ENCODE measurements at places on chromosomes 2 and 18.

- no peak for DNase-seq
Measured at GRCh38 chr2:47516360-47517104, 113.6 kb downstream of the MSH2 start.

DNA sequence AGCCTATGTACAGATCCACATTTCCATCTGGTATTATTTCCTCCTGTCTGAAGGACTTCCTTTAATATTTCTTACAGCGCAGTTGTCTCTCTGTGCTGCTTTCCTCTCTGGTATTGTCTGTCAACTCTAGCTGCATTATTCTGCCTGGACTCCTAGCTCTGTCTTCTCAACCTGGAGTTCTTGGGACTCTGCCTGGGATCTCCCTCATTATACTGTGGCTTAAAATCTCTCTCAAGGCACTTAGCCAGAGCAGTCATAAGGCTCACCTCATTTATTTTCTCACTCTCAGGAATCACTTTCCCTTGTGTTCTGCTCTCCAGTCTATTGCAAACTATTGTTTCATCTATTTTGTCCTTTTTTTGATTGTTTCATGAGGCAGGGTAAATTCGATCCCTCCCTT lies 850.4 kb downstream of the ERBB4 start:
- no peak for DNase-seq

DNA sequence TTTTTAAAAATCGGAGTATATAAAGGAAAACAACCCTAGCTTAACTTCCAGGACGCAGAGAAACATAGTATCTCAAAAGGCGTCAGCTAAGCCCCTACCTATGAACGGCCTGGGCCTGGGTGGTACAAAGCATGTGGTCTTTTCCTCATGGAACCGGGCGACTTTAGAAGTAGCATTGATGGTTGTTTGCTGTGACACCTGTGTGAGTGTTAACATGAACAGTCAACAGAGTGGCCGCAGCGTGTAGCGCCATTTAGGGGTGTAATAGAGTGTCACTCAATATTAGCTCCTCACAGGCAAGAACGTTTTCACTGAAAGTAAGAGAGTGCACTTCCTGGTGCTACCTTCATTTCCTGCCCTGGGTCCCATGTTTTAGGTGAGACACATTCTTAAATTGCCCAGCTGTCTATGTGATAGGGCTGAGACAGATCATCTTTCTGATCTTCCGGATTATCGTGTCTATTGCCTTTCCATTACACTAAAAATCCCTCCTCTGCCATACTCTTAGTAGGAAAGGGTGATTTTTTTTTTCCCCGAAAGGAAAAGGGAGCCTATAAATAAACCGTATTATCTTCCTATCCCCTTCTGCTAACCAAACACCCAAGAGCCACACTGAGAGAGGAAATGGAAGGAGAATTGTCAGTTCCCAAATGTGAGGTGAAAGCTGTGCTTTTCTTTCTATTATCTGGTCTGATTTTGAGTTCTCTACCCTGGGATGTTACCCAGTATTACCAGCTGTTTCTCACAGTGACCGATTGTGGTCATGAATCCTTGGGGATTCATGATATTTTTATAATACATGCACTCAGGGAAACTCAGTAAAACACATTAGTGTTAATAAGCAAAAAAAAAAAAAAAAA lies 1.3 kb downstream of the GORASP2 start:
- peak; percentile 25 for DNase-seq

GRCh38 chr2:196247114-196247975 lies 76.0 kb upstream of the STK17B start:
- DNase-seq, result no peak

DNA sequence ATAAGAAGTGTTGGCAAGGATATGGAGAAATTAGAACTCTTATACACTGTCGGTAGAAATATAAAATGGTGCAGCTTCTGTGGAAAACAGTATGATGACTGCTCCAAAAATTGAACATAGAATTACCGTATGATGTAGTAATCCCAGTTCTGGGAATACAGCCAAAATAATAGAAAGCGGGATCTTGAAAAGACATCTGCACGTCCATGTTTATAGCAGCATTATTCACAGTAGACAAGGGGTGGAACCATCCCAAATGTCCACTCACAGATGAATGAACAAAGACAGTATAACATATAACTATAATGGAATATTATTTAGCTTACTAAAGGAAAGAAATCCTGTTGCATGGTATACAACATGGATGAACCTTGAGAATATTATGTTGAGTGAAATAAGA lies 257.7 kb downstream of the TDRD15 start:
- DNase-seq, result no peak

DNA sequence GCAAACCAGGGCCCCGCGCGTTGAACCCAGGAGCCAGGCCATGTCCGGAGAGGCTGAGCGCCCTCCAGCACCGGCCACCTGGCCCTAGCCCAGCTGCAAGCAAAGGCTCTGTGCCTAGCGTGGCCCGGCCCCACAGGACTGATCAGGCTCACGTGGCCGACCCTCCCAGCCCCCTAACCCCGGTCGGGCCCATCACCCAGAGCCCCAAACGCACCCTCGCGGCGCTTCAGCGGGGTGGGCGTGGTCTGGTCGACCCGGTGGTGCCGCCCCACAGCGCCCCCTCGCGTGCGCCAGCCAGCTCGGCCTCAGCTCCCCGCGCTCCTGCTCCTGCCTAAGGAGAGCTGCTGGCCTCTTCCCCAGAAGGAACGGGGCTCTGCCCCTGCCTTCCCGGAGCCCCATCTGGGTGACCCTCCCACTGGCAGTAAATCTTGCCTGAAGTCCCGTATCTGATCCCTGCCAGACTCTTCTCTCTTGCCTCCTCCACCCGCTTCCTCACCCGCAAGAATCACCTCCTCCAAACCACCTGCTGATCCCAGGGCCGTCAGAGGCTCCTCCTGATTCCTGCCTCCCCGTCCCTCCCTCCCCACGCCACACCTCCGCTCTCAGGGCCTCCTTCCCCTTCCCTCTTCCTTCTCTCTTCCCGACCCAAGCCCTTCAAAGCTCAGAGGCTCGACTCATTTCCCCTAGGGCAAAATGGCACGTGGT lies 12.3 kb upstream of the TEX51 start:
- peak; percentile 39 for DNase-seq

GRCh38 chr2:212953170-212953920 lies 198.1 kb downstream of the IKZF2 start:
- DNase-seq, result no peak

DNA sequence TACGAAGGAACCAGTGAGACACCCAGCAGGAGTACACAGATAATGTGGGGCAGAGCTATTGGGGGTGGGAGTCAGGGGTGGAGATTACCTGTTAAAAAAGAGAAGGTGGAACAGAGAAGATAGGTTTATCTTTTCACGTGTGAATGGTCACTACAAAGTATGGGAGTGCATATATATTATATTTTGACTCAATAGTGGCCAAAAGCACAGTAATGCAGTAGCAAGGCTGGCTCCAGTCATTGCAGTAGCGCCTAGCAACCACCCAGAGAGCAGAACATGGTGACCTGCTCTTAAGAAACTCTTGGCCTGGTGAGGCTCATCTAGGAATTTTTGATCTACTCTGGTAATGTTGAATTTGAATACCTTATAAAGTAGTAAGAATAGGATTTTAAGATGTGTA lies 1.0 kb downstream of the IMPACT start:
- no peak for DNase-seq

DNA sequence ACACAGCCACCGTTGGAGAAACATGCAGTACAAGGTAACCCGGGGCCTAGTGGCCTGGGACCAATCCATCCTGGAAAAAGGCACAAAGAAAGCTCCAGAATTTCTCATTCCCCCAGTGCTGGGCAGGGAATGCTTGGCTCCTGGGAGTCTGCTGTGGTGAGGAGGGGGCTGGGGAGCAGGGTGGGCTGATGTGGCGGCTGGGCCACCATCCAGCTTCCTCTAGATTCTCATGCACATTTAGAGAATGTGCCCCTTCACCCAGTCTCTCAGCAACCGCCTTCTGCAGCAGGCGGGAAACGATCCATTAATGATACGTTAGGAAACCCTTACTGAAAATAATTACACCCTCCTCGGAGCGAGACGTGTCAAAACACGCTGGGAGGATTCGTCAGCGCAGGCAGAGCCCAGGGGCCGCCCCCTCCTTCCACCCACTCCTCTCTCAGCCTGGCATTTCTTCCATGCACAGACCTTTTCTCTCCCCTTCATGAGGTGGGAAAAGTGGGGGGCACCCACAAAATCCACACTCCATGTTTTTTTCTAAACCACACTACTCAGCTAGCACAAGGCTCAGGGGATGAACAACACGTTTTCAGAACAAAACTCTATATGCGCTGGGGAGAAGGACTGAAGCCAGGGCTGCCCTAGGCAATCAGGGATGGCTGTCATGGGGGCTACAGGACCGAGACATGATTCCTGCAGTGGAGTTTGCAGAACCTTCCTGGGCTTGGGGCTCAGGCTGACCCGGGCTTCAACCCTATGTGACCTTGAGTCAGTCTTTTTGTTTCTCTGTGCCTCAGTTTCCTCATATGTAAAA lies 56.1 kb upstream of the SMAD7 start:
- no peak for DNase-seq

GRCh38 chr2:234100686-234101085 lies 50.2 kb downstream of the SPP2 start:
- no peak for DNase-seq

- DNase-seq, result no peak
Measured at GRCh38 chr2:126802316-126802715, 96.4 kb upstream of the TEX51 start.

DNA sequence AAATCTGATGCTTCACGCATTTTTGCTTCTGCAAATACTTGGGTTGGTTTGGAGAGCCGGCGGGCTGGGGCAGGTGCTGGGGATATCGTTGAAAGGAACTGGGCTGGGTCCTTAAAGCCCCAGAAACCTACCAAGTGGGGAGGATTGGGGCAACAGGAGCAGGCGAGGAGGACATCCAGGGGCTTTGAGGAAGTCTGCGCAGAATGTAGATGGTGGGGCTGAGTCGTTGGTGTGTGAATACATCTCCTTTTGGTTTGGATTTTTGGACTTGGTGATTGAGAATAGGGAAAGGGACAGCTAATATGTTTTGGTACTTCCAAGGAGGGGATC lies 1.1 kb downstream of the DCC start:
- DNase-seq, result no peak

DNA sequence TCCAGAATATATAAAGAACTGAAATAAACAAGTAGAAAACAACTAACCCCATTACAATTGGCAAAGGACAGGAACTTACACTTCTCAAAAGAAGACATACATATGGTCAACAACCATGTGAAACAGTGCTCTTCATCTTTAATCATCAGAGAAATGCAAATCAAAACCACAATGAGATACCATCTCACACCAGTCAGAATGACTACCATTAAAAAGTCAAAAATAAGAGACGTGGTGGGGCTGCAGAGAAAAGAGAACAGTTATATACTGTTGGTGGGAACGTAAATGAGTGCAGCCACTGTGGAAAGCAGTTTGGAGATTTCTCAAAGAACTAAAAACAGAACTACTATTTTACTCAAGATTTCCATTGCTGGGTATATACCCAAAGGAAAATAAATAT lies 1696.3 kb upstream of the TMEFF2 start:
- no peak for DNase-seq

DNA sequence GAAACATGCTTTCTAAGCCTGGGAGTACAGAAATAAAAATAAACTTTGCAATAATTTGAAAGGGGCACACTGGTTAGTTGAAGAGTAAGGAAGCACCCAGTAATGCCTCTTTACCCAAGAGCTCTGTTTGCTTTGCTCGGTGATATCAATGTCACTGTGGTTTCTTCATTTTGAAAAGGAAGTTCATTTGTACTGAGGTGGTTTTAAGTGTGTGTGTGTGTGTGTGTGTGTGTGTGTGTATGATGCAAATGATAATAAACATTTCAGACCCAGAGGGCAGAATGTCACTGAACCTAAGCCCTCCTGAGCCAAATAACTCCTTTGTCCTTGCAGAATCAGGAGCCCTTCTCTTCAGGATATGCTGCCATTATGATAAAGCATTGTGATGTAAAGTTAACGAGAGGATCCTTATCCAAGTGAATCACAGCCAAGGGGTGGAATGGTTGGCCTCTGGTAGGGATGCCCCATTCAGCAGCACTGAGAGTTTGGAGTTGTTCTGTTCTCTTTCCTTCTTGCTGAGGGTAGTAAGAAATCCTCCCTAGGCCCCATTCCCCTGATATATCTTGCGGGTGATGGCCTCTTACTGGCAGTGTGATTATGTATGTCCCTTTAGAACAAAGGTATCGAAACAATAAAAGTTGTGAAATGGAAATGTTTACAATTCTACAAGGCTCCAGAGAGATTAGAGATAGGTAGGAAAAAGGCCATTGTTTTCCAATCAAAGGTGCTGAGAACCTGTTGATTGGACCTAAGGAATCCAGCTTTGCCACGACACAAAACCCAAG lies 7.6 kb downstream of the ITGA6 start:
- DNase-seq, result no peak

- no peak for DNase-seq
Measured at GRCh38 chr18:75215663-75216062, 5.1 kb downstream of the TSHZ1 start.

GRCh38 chr2:210442457-210442856 lies 34.1 kb downstream of the LANCL1 start:
- DNase-seq, result no peak

- DNase-seq, result peak; percentile 11
Measured at GRCh38 chr2:54503192-54503591, 47.1 kb downstream of the SPTBN1 start.

GRCh38 chr2:160306985-160307384 lies 106.9 kb upstream of the ITGB6 start:
- no peak for DNase-seq

GRCh38 chr2:209741953-209742352 lies 29.7 kb upstream of the UNC80 start:
- DNase-seq, result no peak

DNA sequence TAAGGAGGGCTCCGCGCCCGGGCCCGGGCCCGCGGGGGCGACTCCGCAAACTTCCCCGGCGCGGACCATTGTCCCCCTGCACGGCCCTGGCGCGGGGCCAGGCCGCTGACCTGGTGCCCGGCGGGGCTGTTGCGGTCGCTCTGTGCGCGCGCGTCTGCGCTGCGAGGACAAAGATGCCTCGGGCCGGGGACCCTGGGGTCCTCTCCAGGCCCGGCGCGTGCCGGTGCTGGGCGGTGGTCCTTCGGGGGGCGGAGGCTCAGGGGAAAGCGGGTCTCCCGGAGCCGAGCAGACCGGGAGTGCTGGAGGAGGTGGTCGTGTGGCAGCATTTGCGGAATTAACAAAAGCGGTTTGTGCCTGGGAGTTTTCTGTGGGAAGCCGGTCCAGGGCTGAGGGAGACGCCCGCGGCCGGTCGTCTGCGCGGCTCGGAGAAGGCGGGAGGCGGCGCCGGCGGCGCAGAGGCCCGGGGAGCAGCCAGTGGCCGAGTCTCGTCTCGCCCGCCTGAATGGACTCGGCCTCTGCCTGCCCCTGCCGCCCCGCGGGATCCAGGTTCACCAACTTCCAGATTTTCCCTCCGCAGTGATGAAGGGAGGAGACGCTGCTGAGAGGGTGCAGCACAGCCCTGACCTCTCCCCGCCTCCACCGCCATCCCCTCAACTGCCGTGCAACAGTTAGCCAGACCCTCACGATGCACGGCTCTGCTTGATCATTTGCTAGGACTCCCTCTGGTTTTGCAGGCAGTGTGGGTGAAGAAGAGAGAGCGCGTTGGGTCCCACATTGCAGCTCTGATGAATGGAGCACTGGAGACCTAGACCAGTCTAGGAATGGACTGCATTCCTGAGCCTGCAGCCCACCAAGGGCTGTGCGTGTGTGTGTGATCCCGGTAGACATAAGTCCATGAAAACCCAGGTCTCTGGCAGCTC lies 705 bp downstream of the EFR3B start:
- peak; percentile 2 for DNase-seq
